ENCODE measurements at places on chromosomes 13 and 19.

GRCh38 chr19:1042689-1043511 lies 3.0 kb downstream of the ABCA7 start:
- DNase-seq: no peak

- no peak for DNase-seq
Measured at GRCh38 chr19:43450545-43450997, 14.8 kb downstream of the LYPD3 start.

- DNase-seq: no peak
Measured at GRCh38 chr13:74077375-74077774, 56.8 kb downstream of the KLF12 start.

DNA sequence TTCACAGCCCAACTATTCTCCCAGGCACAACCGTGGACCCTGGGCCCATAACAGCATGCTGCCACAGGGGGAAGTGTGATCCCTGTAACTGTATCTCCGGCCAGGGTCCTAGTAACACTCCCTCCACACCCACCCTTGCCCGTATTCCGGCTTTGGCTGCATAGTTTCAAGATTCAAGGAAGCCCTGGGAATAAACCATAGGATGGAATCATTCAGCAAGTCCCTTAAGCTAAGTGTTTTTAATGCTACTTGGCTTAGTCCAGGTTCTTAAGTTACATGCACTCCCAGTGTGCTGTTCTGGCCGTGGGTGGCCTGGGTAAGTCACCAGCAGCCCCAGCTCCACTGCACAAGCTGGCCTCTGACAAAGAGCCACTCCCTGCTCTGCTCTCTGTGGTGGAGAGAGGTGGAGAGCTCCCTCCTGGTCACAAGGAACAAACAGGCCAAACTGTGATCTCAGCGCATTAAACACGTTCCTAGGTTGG lies 532.4 kb upstream of the SGCG start:
- DNase-seq: no peak

GRCh38 chr19:531753-532560 lies at the start of gene CDC34:
TSS of gene CDC34 (plus strand) at chr19:531760. CDS start at chr19:531932, 172 bp downstream.
- DNase-seq: no peak

GRCh38 chr13:94925263-94925662 lies 212.9 kb upstream of the SOX21 start:
- no peak for DNase-seq

GRCh38 chr13:32542221-32542620 lies 3.6 kb upstream of the N4BP2L2 start:
- no peak for DNase-seq

DNA sequence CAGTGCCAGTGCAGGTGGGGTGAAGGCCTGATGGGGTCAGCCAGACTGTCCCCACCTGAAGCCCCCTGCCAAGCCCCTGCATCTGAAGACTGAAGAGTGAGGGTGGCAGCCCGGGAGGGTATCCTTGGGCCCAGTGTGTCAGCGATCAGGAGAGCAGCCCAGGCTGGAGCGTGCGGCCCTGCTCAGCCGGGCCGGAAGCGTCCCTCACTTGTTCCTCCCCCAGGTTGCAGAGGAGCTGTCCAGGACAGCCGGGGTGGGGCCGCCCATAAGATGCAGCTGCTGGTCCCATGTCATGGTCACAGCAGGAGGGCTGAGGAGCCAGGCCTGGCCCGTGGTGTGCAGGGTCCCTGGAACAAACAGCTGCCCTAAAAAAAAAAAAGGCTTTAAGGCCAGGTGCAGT lies 55.4 kb downstream of the KDM4B start:
- DNase-seq: no peak

DNA sequence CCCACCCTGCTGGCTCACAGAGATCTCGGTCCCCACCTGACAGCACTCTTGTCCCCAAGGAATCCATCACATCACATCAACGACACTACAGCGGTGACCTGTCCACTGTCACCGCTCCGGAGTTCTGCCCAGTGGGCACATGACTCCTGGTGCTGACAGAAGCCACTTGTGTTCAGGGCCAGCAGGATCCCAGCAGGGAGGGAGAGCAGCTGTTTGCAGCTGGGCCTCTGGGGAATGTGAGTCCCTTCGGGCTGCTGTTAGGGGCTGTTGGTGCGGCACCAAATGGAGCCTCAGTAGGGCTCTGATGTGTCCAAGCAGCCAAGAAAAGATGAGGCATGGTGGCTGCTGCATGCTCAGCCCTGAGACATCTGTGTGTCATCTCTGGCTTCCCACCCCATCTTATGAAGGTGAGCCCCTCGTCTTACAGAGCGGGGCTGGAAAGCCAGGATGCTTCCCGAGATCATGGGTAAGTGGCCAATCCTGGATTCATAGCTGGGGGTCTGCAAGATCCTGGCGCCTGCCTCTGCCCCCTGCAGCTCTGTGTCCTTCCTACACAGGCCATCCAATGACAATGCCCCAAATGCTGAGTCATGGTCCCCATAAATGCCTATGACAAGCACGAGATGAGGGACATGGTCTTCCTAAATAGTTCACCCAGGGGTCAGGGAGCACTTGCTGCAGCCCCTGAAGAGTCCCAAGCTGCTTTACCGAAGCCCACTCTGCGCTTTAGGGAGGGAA lies 56.0 kb downstream of the F2RL3 start:
- DNase-seq: no peak

DNA sequence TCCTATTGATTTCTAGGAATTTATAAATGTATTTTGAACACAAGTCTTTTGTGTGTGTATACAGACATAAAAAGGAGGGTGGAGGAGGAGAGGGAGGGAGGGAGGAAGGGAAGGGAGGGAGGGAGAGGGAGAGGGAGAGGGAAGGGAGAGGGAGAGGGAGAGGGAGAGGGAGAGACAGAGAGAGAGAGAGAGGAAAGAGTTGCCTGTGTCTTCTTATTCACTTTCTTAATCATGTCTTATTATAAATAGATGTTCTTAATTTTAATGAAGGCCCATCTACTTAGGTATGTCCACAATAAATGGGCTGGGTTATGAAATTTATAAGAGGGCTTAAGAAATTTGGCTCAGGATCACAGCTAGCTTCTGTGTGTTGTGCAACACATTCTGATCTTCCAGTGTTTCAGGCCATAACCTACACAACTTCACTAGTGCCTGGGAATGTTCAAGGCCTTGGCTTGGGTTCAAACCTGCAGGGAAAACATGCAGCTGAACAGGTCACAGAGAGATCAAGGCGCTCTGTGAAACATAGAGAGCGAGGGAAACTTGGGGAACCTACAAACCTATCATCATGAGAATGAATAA lies 39.3 kb downstream of the ZNF45 start:
- DNase-seq: no peak

- no peak for DNase-seq
Measured at GRCh38 chr13:26978081-26978860, 193.3 kb downstream of the USP12 start.

DNA sequence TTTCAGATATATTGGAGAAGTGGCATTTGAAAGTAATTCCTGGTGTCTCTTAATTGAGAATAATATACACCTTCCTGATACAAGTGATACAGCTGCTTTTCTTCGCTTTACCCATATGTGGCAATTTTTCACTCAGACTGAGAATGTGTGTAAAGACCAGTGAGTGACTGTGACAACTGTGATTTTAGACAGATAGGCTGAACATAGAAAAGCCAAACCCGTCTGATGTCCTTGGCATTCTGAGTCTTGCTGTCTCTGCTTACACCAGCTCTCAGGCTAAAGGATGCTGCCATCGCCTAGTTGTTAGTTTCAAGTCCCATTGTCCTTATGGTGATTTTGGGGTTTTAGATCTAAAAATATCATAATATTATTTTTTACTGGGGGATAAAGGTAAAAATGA lies 492.6 kb downstream of the RFC3 start:
- no peak for DNase-seq

- DNase-seq: peak; percentile 80
Measured at GRCh38 chr19:45455707-45456499, 11.9 kb upstream of the FOSB start.

GRCh38 chr13:103022336-103022735 lies 43.9 kb downstream of the SLC10A2 start:
- no peak for DNase-seq

DNA sequence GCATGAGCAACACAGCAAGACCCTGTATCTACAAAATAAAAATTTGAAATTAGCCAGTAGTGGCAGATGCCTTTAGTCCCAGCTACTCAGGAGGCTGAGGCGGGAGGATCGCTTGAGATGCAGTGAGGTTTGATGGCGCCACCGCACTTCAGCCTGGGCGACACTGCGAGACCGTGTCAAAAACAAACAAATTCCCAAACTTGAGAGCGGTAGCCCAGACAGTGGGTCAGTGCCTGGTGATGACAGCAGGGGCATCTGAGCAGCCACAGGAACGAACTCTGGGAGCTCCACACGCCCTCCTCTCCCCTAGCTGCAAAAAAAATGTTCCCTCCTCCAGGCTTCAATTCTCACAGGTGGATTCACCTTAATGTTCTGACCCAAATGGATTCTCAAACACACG lies 14.1 kb downstream of the ZNF490 start:
- DNase-seq: no peak

DNA sequence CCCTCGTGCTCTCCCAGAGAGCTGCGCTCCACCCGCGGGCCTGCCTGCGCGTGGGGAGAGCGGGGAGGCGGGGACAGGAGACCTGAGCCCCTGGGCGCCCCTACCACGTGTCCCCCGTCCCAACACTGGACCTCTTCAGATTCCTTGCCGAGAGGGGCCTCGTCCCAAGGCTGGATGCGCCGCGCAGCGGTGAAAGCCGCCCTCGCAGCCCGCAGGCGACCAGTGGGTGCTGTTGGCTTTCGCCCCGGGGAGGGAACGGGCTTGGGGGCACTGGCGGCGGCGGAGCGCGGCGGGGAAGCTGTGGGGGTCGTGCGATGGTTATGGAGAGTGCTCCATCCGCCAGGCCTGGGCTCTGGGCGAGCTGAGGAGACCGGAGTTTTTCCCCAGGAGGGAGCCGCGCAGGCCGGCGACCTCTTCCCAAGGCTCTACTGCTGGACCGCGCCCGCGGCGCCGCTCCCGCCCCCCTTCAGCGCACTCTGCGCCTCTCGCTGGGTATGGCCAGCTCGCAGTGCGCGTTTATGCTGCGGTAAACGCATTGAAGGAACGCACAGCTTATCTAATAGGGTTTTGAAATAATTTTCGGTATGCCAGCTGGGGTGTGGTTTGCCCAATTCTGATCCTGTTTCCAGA lies 17.2 kb upstream of the RNF17 start:
- DNase-seq: no peak
